Ascending aorta (tissue), 2 donors: ENCODE measurements at places on chromosomes 2 and 18.
A peak's percentile ranks its signal among the peaks of the same experiment; 100 is the strongest.

DNA sequence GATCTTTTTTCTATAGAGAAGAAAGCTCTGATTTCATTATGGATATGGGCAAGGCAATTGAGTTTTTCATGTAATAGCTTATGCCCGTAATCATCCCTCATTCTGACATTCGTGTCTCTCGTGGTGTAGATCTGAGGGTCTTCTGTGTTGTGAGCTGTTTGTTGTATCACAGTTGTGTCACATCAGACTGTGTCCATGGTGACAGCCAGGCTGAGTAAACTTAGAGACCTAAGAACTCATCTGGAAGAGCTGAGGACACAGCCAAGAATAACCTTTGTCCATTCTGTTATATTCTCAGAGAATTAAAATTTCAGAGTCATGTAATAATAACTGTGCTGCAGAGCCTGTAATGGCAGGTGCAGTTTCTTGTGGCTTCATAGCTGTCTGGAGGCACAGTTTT is 116.5 kb downstream of the ATP9B start:
- no peaks in the 10 kb centered on the region for H3K4me1 ChIP-seq
- H3K27me3 ChIP-seq, result no peaks in the 10 kb centered on the region
- H3K36me3 ChIP-seq, result peaks cover 8% of the 10 kb centered on the region
- no peak for DNase-seq
- H3K4me3 ChIP-seq, result no peak overlapping the region
- no peak overlapping the region for H3K27ac ChIP-seq

- peak overlapping the region; percentile 25 for H3K27ac ChIP-seq
- H3K36me3 ChIP-seq, result peaks cover 3% of the 10 kb centered on the region
- peaks cover 19% of the 10 kb centered on the region for H3K4me1 ChIP-seq
- DNase-seq, result no peak
- no peaks in the 10 kb centered on the region for H3K27me3 ChIP-seq
Measured at GRCh38 chr18:48595703-48596218, 56.9 kb downstream of the CTIF start.

DNA sequence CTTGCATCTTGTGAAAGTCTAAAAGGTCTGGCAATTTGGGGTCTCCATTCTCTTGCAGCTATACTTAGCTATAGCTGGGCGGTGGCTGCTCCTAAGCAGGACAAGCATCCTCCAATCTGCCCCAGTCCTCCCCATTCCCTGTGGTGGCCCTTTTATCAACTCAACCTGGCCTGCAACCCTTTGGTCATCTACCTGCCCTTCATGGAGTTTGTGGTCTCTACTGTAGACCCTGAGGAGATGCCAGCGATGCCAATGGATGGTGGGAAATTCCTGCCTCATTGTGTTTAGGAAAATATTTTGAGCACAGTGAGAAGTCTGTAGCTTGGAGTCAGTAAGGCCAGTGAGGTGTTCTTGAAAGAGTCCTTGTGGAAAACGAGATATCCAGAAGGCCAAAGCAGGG is 143.4 kb downstream of the CAPN13 start:
- H3K4me3 ChIP-seq, result no peak overlapping the region
- DNase-seq, result no peak

GRCh38 chr2:218026676-218027425 is 24.1 kb upstream of the TNS1 start:
- H3K36me3 ChIP-seq, result no peaks in the 10 kb centered on the region
- H3K27ac ChIP-seq, result no peak overlapping the region
- no peak overlapping the region for H3K4me3 ChIP-seq
- peak; percentile 69 for DNase-seq
- peaks cover 17% of the 10 kb centered on the region for H3K4me1 ChIP-seq
- H3K27me3 ChIP-seq, result no peaks in the 10 kb centered on the region

DNA sequence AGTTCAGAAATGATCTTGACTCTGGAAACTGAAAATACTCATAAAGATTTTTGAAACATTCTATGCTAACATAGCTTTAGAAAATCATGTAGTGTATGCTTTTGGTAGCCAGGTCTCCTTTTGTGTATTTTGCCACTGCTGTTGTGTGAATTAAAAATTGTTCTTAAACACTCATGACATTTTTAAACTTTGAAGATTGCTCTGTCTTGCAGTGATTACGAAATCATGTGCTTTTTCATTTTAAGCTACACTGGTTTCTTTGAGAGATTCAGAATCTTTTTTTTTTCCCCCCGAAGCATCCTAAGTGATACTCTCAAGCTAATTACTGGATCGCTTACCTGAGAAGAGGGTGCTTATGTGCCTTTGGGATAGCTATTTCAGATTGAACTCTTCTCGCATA is 60.0 kb downstream of the ANKRD12 start:
- no peak for DNase-seq
- H3K27ac ChIP-seq, result no peak overlapping the region
- peaks cover 2% of the 10 kb centered on the region for H3K36me3 ChIP-seq
- no peaks in the 10 kb centered on the region for H3K27me3 ChIP-seq

GRCh38 chr2:121722479-121722878 is 14.2 kb downstream of the NIFK start:
- no peaks in the 10 kb centered on the region for H3K4me1 ChIP-seq
- H3K27me3 ChIP-seq, result no peaks in the 10 kb centered on the region
- peak overlapping the region; percentile 78 for H3K27ac ChIP-seq
- no peak overlapping the region for H3K4me3 ChIP-seq
- peaks cover 15% of the 10 kb centered on the region for H3K36me3 ChIP-seq

GRCh38 chr18:62754026-62754425 is 38.7 kb downstream of the PHLPP1 start:
- no peak overlapping the region for H3K27ac ChIP-seq
- no peak for DNase-seq
- peaks cover 4% of the 10 kb centered on the region for H3K4me1 ChIP-seq
- H3K4me3 ChIP-seq, result no peak overlapping the region
- no peaks in the 10 kb centered on the region for H3K36me3 ChIP-seq
- no peaks in the 10 kb centered on the region for H3K27me3 ChIP-seq

GRCh38 chr2:61604433-61604832 is 66.3 kb upstream of the XPO1 start:
- H3K27me3 ChIP-seq, result no peaks in the 10 kb centered on the region
- no peak overlapping the region for H3K4me3 ChIP-seq
- H3K4me1 ChIP-seq, result no peaks in the 10 kb centered on the region
- no peak for DNase-seq

DNA sequence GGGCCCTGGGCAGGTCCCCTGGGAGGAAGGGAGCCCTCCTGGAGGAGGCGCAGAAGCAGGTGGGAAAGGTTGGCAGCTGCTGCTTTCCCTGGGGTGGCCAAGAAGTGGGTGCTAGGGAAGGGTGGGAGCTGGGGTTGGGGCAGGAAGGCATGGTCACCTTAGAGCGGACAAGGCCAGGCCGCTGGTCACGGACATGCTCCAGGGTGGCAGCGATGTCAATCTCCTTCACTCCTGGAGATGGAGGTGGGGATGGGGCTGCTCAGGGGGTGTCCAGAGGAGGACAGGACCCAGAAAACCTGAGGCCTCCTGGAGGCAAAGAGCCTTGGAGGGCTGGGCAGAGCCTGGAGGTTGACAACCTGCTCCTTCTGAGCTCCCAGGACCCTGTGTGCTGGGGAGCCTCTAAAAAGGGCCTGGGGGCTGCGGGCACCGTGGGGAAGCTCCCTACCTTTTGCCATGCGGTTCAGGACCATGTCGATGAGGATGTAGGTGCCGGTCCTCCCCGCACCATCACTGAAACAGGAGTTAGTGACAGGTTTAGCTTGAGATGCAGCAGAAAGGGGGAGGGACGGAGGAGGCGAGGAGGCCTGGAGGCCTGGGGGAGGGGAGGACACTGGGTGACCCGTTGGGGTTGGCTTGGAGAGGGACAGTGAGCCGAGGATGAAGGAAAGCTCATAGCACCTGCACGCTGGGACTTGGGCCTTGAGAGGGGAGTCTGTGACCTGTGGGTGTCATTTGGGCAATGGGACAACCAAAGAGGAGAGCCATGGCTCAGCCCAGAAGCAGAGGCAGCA is 11.4 kb downstream of the DNAJB2 start:
- peak overlapping the region; percentile 69 for H3K27ac ChIP-seq
- peaks cover 3% of the 10 kb centered on the region for H3K36me3 ChIP-seq

DNA sequence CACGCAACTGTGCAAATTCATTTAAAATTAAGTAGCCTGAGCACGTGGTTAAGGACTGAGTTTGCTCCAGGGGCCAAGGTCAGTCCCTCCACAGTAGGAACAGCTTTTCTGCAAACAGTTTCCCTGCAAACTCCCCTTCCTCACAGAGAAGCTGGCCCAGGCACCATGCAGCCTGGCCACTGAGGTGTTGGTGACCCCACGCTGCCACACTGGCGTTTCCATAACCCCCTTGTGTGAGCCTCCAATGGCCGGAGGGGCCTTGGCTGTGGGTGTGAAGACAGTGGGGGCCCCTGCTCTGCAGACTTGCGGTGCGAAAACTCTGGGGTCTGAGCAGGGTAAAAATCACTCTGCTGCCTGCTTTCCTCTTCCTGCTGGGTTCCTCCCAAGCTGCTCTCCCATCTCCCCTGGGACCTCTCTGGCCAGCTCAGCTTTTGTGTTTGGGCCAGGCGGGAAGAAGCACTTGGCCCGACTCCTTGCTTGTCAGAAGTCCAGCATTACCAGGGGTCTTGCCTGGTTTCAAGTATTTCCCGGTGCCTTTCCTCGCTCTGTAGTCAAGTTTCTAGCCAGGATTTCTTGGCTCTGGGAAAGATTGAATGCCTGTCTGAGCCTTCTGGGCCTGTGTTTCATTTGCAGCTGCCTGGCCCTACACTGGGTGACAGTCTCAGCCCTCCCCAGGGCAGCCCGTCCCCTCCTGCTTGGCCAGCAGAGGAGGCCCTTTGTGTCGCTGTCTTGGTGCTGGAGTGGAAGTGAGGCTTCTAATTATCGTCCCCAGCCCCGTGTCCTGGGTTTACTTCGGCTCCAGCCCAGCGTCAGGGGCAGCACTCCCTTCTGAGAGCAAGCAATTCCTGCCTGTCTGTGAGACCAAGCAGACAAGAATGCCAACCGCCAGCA is 131.4 kb upstream of the SLC1A4 start:
- peak; percentile 82 for DNase-seq
- H3K4me1 ChIP-seq, result peaks cover 15% of the 10 kb centered on the region

GRCh38 chr2:143692162-143692561 is 562.9 kb downstream of the ARHGAP15 start:
- H3K4me3 ChIP-seq, result no peak overlapping the region
- no peaks in the 10 kb centered on the region for H3K27me3 ChIP-seq
- no peak overlapping the region for H3K27ac ChIP-seq

DNA sequence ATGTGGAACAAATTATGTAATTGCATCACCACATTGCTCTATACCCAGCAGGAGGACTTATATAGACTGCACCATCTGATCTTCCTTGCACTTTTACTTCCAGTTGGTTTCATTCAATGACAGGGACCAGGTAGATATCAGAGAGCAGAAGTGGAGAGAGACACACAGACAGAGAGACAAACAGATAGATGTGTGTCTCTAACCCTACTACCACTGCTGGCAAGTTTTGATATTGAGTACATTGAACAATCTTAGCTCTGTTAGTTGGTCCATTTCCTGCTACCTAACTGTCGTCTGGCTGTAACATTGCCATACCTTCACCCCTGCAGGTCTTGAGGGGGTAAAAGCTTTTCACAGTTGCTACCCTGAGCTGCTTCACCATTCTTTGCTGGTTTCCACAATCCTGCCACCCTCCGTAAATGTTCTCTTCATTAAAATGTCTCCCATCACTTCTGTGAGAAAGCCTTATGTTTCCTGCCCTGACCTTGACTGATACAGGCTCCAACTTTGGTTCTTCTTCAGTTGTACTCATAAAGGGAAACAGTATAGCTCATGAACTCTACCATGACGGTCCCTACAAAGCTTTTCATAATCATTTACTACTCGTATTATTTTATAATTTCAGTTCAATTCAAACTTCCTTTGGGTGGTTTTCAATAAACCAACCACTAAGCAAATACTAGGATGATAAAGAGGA is 62.3 kb upstream of the ITGA4 start:
- DNase-seq, result no peak
- H3K4me1 ChIP-seq, result no peaks in the 10 kb centered on the region
- H3K4me3 ChIP-seq, result no peak overlapping the region
- H3K27ac ChIP-seq, result no peak overlapping the region

DNA sequence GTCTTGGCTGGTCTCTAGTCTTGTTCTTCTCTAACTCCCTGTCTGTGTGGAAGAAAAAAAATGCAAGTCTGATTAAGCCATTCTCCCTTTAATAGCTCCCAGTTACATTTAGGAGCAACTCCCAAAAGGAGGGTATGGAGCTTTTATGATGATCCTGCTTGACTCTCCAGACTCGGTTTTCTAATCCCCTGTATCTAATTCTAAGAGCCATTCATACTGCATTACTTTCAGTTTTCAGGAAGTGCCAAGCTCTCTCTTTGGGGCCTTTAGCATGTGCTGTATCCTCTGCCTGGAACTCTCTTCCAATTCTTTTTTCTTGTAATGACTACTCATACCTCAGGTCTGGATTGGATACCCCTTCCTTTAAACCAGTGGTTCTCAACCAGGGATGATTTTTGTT is 219.7 kb upstream of the SPRED2 start:
- H3K4me3 ChIP-seq, result no peak overlapping the region
- DNase-seq, result no peak
- H3K27me3 ChIP-seq, result no peaks in the 10 kb centered on the region
- no peaks in the 10 kb centered on the region for H3K4me1 ChIP-seq
- H3K36me3 ChIP-seq, result no peaks in the 10 kb centered on the region
